Stimulated activated CD8-positive, alpha-beta memory T cell treated with anti-CD3 and anti-CD28 coated beads, Interleukin-7, amount 100 ng/mL, for 24 hours (primary cell): ENCODE measurements at places on chromosomes 4 and X.

DNA sequence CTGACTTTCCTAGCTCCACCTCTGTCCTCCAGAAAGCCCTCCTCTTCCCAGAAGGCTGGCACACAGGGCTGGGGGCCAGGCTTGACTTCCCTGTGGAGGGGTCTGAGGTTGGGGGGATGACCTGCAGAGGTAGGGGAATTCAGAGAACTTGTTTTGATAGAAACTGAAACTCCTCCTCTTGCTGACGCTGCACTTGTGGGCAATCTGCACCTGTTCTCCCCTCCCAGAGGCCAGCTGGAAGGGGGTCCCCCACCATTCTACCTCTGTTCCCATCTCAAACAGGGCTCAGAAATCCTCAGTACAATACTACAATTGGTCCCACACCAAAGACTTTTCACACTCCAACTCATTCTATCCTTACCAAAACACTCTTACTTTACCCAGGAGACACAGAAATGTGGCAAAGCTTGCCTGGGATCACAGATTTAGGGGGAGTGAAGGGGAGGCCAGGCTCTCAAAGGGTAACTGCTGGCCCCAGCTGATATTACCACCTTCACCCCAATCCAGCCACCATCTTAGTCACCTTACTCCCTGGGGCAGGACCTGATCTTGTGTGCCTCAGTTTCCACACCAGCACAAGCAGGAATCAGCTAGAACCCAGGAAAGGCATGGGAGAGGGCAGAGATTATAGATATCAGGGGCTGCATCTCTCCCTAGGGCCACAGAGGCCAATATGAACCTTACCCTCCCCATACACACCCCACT is 18.5 kb downstream of the OTUD5 start:
- no peak for DNase-seq

DNA sequence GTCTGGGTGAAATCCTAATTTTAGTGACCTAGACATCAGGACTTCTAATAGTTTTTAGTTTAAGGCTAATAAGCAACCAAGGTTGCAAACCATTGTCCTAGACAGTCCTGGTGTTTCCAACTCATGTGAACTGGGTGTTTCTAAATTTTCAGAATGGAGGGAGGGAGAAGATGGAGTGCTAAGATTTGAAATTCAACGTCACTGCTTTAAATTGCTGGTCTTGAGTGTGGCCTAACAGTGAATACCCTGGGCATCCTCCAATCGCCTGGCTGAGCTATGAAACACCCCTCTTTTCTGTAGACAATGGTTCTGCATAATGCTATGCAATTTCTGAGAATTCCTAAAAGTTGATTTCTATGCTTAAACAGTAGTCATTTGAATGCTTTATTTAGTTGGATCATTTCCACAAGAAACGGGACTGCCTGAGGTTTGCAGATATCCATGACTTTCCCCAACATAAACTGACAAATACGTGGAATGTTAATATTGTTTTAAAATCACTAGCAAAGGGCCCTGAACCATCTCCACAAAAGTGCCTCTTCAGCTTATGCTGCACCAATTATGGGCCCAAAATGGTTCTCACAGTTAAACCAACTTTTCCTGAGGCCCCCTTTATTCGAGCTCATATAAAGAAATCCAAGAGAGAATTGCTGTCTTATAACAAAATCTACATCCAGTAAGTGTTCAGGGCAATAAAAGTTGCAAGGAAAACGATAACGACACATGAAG is 1.1 kb downstream of the FBXL5 start:
- DNase-seq, result no peak

DNA sequence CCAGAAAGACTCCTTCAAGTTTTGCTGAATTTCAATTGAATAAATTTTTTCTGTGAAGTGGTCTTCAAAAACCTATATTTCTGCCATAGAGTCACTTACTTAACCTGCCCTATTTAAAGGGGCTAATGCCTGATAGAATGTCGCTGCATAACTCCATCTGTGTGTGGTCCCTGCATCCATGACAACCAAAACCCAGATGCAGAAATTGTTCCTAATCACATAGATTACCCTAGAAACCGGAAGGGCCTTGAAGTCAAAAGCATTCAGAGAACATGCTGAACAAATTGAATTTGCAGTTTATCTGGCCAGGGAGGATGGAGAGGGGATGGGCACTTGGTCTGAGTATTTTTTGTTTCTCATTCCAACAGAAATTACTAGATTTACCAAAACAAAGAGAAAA is 1.5 kb upstream of the PARM1 start:
- no peak for DNase-seq

DNA sequence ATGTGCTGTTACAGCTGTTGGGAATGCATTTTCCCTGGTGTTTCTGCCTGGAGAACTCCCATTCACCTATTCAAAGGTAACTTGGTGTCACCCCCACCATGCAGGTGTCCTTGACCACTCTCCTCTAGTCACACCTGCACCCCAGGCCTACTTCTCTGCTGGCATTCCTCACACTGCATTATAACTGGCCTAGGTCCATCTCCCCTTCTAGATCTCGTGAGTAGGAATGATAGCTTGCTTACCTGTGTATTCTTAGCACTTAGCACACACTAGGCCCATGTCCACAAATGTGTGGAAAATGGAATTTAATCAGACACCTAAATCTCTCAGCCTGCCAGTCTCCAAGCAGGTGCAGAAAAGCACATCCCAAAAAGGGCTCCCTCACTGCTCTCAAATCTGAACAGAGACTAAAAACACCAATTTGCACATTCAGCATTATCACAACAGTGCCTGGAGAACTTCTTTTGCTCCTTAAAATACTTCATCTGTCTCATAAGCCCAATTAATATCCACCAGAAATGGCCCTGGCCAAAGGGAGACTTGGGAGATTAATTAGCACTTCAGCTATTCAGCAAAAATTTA is 18.3 kb downstream of the SCD5 start:
- DNase-seq, result no peak

DNA sequence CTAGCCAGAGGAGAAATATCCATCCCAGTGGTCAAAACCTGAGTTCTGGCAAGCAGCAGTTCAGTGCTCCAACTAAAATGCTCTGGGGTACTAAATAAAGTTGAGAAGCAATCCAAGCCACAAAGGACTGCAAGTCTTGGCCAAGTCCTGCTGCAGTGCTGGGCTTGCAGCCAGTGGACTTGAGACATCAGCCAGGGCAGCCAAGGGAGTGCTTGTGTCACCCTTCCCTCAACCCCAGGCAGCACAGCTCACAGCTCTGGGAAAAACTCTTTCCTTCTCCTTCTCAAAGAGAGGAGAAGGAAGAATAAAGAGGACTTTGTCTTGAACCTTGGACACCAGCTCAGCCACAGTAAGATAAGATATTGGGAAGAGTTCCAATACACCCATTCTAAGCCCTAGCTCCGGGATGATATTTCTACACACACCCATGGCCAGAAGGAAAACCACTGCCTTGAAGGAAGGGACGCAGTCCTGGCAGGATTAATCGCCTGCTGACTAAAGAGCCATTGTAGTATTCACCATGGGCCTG is 99.8 kb downstream of the PTCHD1 start:
- no peak for DNase-seq

- no peak for DNase-seq
These were observed 92.7 kb upstream of the IL15 start for GRCh38 chr4:141543706-141544105.

DNA sequence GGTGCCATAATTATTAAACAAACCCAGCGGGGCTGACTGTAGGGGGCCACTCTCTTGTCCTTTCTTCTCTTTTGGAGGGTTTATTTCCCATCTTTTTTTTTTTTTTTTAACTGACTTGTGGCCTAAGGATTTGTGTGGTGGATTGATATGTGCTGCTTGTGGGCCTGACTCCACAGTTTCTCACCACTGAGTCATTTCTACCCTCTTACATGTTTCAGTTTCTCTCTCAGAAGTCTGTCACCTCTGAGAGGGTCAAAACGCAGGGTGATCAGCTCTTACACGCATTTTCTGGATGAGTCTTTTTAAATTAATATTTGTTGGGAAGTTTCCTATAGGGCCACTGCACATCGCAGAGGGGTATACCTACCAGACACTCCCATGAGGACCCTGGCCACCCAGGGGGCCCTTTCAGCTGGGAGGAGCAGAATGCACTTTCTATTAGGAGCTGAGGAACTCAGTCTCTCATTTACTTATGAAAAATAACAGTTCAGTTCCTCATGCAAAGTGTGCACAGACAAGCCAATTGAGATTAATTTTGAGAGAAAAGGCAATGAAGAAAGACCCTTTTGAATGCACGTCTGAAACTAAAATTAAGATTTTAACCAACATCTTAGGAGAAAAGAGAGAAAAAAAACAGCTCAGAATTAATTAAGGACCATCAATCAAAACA is 407.9 kb downstream of the TECRL start:
- DNase-seq, result no peak

GRCh38 chr4:128525992-128526630 is 238.5 kb upstream of the PGRMC2 start:
- no peak for DNase-seq

- no peak for DNase-seq
These were observed 29.2 kb downstream of the MAP7D3 start for GRCh38 chrX:136221851-136222513.

DNA sequence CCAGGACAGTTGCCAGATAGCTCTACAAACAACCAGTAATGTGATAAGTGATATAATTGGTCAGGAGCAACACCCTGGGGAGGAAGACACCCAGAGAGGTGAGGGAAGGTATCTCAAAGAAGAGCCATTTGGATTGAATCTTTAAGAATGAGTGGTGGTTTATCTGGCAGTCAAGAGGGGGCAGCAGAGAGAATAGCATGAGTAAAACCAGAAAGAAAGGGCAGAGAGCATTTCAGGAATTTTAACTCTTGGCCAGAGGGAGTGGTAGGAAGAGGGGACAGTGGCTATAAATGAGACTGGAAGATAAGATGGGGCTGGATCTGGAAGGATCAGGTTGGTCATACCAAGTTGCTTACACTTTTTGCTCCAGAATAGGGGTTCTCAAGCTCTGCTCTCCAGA is 5.9 kb upstream of the SEPTIN6 start:
- DNase-seq, result no peak

- no peak for DNase-seq
These were observed 16.9 kb downstream of the RTL5 start for GRCh38 chrX:72114807-72115206.
